Activated naive CD8-positive, alpha-beta T cell treated with anti-CD3 and anti-CD28 coated beads for 36 hours (primary cell): ENCODE measurements at places on chromosomes 2 and 18. TPM values are rescaled to one million over a fixed set of nuclear protein-coding genes. Genes with fewer than 3 reads are reported as not detected.

DNA sequence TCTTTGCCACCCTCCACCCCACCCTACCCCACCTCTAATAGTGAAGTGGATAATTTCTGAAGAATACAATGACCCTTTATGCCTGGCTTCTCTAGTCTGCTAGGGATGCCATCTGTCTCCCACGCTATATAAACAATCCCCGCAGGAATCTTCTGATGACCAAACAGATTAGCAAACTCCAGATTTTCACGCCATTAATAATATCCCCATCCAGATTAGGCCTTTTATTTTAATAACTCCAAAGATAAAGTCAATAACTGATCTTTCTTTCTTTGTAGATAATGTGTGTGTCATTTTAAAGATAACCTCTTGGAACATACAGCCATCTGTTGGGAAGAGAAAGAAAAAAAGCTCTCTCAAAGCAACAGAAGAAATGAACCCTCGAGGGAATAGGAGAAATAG, 47.9 kb upstream of the CCDC150 start:
- no peak overlapping the region for H3K4me3 ChIP-seq
- no peak overlapping the region for H3K27ac ChIP-seq
- peaks cover 6% of the 10 kb centered on the region for H3K4me1 ChIP-seq
- H3K27me3 ChIP-seq: peaks cover 76% of the 10 kb centered on the region
- H3K36me3 ChIP-seq: no peaks in the 10 kb centered on the region
- no peak for DNase-seq

DNA sequence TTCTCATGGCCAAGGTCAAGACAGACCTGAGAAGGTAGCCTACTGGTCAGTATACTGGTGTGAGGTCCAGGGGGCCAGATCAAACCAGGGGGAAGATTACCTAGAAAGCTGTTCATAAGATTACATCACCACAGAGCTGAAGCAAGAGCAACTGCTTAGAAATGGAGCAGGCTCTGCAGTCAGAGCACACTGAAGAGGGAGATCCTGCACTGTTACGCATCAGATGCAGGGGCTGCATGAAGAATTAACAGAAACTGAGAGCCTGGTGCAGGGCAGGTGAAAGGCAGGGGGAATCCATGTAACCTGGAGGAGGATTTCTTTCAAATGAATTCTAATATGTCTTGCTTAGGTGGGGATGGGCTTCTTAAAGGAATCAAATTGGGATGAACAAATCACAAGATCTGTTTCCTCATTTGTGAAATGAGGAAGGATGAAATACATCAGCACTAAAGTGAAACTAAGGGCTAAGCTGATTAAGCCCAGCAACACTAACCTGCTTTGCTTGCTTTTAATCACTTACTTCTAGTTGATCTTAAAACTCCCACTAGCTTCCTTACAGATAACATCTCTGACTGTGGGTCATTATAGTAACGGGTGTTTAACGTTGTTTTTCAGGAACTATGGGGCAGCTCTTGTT, 74.3 kb upstream of the ADAM23 start:
- H3K4me1 ChIP-seq: no peaks in the 10 kb centered on the region
- DNase-seq: no peak

- no peak for DNase-seq
- H3K36me3 ChIP-seq: no peaks in the 10 kb centered on the region
- H3K4me1 ChIP-seq: peaks cover 19% of the 10 kb centered on the region
- no peak overlapping the region for H3K27ac ChIP-seq
Measured at GRCh38 chr18:8750954-8751415, 45.6 kb downstream of the MTCL1 start.

GRCh38 chr2:144437636-144438035, 82.3 kb downstream of the ZEB2 start:
- H3K4me3 ChIP-seq: no peak overlapping the region
- H3K27ac ChIP-seq: no peak overlapping the region
- DNase-seq: no peak
- no peaks in the 10 kb centered on the region for H3K27me3 ChIP-seq

DNA sequence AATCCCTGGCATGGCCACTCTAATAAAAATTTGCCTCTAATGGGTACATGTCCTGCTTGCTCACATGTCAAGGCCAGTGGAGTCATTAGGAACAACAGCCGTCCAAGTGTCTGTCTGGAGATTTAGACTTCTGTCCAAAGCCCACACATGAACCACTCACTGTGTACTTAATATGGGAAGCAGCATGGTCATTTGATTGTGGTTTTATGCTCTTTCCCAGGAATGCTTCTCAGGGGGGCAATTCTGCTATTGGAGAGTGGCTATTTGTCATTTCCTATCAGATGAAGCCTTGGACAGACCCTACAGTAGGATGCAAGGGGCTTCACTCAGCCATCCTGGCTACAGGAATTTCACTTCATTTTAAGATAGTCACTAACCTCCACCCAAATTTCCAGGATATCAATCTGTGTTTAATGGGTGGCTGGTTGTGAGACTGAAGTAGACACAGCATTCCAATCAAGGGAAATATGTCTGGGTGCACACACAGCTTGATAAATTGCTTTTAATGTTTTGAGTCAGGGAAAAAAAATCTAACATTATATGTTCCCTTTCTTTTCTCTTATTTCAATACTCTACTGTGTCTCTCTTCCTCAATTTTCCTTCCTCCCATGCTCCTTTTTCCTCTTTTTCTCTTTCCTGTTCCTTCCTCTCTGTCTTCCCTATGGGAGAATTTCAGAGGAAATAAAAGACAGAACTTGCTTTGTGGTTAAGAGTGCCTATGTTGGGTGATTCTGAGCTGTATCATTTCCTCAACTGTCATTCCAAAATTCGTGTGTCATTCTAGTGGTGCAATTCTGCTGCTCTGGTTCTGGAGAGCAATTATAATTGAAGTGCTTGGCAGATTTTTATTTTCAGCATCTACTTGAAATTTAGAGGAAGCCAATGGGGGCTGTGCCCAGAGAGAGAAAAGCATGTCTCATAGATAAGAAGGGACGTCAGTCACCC, 320.1 kb downstream of the OSR1 start:
- H3K4me3 ChIP-seq: no peak overlapping the region
- no peaks in the 10 kb centered on the region for H3K4me1 ChIP-seq

DNA sequence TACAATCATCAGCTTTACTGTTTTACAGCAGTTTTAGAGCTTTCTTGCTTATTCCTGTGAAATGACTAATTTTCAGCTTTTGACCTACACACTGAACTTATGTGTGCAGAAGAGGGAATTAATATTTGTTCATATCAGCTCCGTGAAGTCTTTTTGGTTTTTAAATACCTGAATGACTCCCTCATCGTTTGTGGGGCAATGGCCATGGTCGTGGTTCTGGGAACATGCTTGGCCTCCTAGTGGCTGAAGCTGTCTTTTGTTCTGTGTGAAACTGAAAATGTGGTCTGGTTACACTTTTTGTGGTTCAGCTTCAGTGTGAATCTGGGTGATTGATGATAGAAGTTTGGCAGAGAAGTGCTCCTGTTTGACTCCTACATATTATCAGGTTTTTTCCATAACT, 408.1 kb downstream of the THSD7B start:
- no peaks in the 10 kb centered on the region for H3K27me3 ChIP-seq
- no peaks in the 10 kb centered on the region for H3K36me3 ChIP-seq
- DNase-seq: no peak
- H3K27ac ChIP-seq: no peak overlapping the region

DNA sequence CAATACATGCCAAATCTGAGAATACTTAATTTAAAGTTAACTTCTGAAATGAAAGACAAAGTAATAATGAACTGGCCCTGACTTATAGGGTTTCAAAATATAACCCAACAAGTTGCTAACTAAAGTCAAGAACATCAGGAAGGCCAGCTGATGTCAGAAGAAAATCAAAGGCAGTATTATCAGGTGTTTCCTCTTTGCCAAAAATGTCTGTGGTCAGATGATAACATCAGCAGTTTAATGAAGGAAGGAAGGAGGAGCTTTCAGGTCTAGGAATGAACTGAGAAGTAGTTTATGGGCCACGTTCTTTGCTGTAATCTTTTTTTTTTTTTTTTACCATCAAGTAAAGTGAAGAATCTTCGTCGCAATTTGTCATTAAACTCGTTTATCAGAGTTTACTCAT, 40.9 kb downstream of the CDH2 start:
- no peaks in the 10 kb centered on the region for H3K4me1 ChIP-seq
- no peak for DNase-seq
- no peaks in the 10 kb centered on the region for H3K27me3 ChIP-seq
- H3K4me3 ChIP-seq: no peak overlapping the region

DNA sequence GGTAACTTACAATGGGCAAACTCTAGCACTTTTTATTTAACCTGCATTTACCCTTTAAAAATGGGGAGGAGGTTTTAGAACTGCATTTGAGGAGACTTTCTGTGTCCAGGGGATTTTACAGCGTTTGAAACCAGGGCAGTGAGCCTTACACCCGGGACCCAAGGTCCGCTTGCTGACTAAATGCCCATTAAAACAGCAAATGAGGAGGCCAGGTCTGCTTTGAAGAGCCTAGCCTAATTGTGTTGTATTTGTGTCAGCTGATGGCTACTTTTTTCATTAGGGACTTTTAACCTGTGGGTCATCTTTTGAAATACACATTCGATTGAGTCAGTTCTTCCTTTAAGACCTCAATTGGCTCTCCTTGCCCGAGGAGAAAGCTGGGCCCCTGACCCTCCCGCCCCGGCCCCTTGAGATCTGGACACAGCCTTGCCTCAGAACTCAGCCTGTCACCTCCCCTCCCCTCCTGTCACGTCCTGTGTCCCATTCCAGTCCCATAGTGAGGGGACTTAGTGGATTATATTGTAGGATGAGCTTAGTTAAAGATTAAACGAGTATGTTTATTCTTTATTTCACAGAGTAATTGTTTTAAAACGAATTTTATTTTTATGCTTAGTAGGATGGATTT, 69.0 kb downstream of the KLHL29 start:
- peaks cover 31% of the 10 kb centered on the region for H3K4me1 ChIP-seq
- DNase-seq: no peak
- H3K27ac ChIP-seq: no peak overlapping the region
- no peak overlapping the region for H3K4me3 ChIP-seq

- no peaks in the 10 kb centered on the region for H3K36me3 ChIP-seq
- H3K27ac ChIP-seq: no peak overlapping the region
- DNase-seq: no peak
- H3K27me3 ChIP-seq: no peaks in the 10 kb centered on the region
- H3K4me3 ChIP-seq: no peak overlapping the region
Measured at GRCh38 chr2:177595126-177595845, 202.7 kb downstream of the AGPS start.

DNA sequence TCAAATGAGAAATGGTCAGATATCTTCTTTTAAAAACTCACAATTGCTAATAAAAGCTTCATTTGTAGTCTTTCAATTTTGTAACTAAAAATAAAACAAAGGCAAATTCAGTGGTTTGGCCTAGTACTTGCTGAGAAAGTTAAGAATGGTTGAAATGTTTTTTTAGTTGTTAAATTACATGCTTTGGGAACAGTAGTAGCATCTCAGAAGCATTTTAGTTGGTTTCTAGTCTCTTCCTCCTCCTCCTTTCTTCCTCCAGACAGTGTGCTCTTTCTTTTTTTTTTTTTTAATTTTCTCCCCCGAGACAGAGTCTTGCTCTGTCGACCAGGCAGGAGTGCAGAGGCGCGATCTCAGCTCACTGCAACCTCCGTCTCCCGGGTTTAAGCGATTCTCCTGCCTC, 9.8 kb downstream of the TRAK2 start:
- peaks cover 26% of the 10 kb centered on the region for H3K4me1 ChIP-seq
- no peak overlapping the region for H3K27ac ChIP-seq
- no peak for DNase-seq
- no peaks in the 10 kb centered on the region for H3K27me3 ChIP-seq
- peaks cover 10% of the 10 kb centered on the region for H3K36me3 ChIP-seq

The RTP5 gene
- 0.20 TPM for total RNA-seq

DNA sequence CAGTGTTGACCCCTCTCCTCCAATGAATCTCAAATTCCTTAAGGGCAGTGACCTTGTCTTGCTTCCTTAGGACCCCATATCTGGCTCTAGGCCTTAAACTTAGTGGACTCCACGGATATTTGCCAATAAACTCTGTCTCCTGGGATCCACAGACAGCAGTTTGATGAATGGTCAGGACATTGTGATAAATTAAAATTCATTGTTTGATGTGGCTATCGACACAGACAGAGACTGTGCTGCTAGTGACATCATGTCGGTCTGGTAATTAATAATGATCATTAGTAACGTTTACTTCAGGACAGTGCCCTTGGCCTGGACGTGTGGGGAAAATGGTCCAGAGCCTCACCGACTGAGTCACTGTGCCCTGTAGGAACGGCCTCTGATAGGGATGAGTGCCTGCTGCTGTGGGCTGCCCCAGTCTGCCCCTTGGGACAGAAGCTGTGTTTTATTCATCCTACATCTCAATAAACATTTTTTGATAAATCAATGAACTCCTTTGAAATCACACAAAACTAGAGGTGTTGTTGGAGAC, 5.2 kb upstream of the SLC35F6 start:
- no peaks in the 10 kb centered on the region for H3K36me3 ChIP-seq
- H3K27me3 ChIP-seq: peaks cover 3% of the 10 kb centered on the region
- no peak overlapping the region for H3K27ac ChIP-seq
- no peak for DNase-seq
- H3K4me1 ChIP-seq: peaks cover 12% of the 10 kb centered on the region

The HOXD4 gene
- total RNA-seq: not detected

DNA sequence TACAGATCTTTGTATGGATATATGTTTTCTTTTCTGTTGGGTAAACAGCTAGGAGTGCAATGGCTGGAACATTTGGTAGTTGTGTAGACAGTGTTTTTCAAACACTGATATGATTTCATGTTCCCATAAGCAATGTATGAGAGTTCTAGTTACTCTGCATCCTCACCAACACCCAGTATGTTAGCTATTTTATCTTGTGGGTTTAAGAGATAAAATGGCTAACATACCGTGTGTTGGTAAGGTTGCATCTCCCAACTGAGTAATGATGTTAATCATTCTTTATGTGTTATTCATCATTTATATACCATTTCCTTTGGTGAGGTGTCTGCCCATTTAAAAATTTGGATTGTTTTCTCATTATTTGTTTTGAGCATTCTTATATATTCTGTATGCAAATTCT, 65.7 kb downstream of the LYPD6B start:
- H3K4me1 ChIP-seq: no peaks in the 10 kb centered on the region
- peaks cover 2% of the 10 kb centered on the region for H3K36me3 ChIP-seq
- no peak overlapping the region for H3K27ac ChIP-seq
- no peak overlapping the region for H3K4me3 ChIP-seq
- H3K27me3 ChIP-seq: peaks cover 9% of the 10 kb centered on the region
- DNase-seq: no peak

The ALKAL2 gene
- total RNA-seq: not detected

DNA sequence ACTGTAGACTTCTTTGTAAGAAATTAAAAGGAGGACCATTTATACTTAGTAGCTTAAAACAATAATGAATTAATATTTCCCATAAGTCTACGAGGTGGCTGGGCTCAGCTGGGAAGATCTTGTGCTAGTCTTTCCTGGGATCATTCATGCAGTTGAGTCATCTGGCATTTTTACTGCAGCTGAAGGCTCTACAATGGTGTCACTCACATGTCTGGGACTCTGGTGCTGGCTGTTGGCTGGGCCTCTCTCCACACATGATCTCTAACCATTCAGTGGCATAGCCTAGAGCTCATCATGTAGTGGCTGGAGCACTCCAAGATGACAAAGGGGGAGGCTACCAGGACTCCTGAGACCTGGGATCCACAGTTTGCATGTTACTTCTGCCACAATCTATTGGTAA, 35.5 kb downstream of the CLASP1 start:
- peaks cover 7% of the 10 kb centered on the region for H3K36me3 ChIP-seq
- no peak for DNase-seq
- peaks cover 14% of the 10 kb centered on the region for H3K4me1 ChIP-seq
- no peaks in the 10 kb centered on the region for H3K27me3 ChIP-seq
- no peak overlapping the region for H3K4me3 ChIP-seq

- no peaks in the 10 kb centered on the region for H3K4me1 ChIP-seq
- DNase-seq: no peak
- no peak overlapping the region for H3K27ac ChIP-seq
- peaks cover 7% of the 10 kb centered on the region for H3K36me3 ChIP-seq
Measured at GRCh38 chr2:119332953-119333352, 33.7 kb downstream of the C2orf76 start.
